ENCODE measurements at places on chromosomes 5 and 9.

DNA sequence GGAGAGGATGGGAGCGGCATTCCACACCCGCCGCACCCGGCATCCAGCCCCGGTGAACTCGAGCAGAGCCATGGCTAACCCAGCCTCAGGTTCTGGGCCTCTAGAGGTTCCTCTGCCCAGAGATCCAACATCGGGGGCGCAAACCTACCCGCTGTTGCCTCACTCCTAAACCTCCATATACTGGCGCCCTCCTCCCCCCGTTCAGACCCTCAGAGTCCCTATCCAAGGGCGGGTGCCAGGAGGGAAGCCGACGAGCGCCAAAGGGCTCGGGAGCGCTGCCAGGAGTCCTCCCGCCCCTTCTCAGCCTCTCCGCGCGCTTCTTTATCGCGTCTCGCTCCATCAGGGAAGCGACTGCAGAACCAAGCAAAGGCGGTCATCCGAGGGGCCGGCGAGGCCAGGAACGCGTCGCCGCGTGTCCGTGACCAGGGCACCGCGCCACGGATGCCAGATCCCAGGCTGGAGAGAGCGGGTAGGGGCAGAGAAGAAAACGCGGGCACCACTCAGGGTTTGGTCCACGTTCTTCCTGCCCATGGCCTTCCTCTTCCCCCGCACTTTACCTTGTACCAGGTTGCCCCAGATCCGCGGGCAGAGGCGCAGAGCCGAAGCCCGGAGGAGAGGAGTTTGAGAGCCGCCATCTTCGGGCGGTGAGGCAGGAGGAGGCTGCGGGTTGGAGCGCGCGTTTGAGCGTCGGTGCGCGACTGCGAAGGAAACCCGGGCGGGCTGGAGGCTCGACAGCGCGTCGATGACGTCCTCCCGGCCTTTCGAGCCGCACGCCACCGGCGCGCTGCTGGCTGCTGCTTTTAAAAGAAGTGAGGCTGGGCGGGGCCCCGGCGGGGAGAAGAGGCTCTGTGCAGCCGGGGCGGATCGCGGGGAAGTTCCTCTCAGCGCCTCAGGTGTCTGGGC, at the start of gene OXCT1:
TSS of gene OXCT1 (minus strand) at position 702 of the 903 bp plus-strand sequence. CDS start at position 635, 67 bp downstream.
- DNase-seq = peak; percentile 84

DNA sequence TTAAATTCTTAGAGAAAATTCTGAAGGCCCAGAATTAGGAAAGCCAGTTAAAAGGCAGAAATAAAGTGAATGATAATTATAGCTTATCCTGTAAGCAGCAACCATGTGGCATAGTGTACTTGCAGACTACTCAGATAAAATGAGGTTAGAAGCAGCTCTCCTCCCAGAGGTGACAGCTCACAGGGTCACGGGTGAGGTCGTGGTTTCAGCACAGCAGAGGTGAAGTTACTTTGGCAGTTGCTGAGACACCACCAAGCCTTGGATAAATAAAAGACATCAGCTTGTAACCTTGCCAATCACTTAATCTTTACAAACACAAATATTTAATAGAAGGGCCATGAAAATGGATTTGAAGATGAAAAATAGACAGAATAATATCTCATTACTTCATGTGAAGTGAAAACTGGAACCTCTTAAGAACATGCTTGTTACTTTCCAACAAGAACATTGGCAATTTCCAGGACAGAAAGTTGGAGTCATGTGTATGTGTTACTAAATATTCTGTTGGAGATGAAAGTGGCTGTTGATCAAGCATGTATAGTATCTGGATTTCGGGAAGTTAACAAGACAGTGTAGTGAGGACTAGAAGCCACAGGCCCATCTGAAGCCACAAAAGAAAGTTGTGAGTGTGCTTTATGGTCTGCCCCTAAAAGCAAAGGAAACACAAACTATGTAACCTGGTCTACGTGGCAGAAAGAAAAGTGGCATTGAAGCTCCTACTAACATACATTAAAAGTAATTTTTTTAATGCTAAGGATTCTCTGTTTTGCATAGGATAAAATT, 134.4 kb downstream of the ERCC6L2 start:
- no peak for DNase-seq

DNA sequence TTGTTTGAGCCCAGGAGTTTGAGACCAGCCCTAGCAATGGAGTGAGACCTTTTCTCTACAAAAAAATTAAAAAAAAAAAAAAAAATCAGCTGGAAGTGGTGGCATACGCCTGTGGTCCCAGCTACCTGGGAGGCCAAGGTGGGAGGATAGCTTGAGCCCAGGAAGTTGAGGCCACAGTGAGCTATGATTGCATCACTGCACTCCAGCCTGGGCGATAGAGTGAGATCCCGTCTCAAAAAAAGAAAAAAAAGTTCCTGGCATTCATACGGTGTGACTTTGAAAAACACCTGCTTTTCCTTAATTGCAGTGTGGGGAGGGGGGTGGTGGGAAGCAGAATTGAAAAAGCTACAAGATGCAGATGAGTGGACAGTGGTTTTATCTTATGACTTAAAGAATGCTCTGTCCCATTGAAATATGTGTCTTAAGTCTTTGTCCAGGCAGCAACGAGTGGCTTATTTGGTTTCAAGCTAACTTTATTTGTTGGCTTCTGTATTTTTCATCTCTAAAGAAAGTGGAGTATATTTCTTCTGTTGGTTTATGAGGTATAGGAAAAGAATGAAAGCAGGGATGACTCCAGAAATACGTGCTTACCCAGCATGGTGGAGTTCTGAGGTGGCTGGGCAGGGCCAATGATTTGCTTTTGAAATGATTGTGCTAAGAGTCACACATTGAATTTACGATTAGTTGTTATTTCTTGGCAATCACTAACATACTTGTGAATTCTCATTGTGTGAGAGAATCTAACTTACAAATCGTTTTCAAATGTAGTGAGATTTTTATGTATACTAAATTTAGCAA, 27.8 kb downstream of the ROPN1L start:
- DNase-seq = no peak

- no peak for DNase-seq
Observed at GRCh38 chr9:88680505-88681160, 145.7 kb downstream of the NXNL2 start.

DNA sequence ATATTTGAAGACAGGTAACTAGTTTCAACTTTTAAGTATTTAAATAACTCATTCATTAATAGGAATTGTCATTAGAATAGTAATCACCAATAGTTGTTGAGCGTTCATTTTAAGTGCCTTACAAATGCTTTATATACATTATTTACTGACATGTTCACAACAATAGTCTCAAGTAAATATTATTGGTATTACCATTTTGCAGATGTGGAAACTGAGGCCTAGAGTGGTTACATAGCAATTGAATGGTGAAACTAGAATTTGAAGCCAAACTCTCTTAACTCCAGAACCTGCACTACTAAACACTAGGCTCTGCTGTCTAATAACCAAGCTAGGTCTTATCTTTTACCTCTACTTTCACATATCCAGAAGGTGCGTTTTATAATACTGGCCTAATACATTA, 4.8 kb upstream of the HSPA9 start:
- no peak for DNase-seq

DNA sequence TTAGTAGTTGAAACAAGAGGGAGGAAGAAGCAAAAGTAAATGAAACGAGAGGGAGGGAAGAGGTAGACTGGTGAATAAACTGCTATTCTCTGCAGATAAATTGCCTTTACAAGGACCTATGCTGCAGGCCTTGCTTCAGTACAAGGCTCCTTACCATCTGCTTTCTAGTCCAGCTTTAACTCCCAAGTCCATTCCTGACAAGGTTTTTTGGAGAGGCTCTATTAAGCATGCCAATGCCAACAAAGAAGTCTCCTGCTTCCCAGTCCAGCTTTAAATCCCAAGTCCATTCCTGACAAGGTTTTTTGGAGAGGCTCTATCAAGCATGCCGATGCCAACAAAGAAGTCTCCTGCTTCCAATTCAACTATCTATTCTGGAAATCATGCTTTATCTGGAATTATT, 244.9 kb downstream of the GABRB2 start:
- no peak for DNase-seq

All from type B pancreatic cell (in vitro differentiated cells).